Stimulated activated CD4-positive, alpha-beta T cell treated with anti-CD3 and anti-CD28 coated beads, Interleukin-15, amount 100 ng/mL, for 1 hour (primary cell): ENCODE measurements at places on chromosomes 5 and 9.
A peak's percentile ranks its signal among the peaks of the same experiment; 100 is the strongest.

- DNase-seq: no peak
Observed at GRCh38 chr5:147559749-147560148, 49.9 kb upstream of the DPYSL3 start.

DNA sequence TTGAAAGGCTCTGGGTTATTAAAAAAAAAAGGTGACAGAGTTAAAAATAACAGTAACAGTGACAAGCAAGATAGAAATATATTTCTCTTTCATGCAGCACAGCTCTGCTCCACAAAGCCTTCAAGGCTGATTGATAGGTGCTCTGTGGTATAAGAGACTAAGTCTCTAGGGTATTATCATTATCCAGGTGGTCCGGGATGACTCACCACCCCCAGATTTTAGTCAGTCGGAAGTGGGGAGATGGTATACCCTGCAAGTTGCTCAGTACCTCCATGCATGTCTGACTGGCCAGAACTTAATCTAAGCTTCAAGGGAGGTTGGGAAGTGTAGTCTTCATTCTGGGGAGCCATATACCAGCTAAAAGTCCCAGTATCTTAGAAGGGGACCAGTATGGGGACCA lies 76.1 kb downstream of the SLC1A3 start:
- no peak for DNase-seq

- DNase-seq: no peak
Observed at GRCh38 chr5:159051421-159052282, 48.1 kb downstream of the EBF1 start.

GRCh38 chr9:107976767-107977166 lies 487.2 kb upstream of the KLF4 start:
- DNase-seq: no peak

GRCh38 chr9:26945591-26945990 lies 1.5 kb downstream of the PLAA start:
- DNase-seq: no peak

DNA sequence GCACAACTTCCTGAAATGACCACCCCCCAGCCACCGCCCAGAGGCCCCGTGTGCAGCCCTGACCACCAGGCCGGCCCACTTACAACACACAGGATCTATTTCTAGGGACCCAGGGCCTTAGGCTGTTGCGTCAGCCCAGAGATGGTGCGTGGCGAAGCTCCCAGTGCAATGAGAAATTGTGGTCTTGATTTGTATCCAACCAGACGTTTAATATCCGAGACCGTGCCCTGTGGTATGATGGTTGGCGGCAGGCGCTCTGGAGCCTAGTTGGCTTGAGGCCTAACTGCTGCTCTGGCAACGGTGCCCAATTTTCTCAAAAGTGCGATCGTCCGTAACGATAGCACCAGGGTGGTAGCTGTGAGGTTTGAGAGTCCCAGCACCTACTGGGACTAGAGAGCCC lies 32.6 kb upstream of the SLC6A19 start:
- DNase-seq: no peak

- no peak for DNase-seq
Observed at GRCh38 chr5:33507426-33507825, 66.7 kb downstream of the TARS1 start.

DNA sequence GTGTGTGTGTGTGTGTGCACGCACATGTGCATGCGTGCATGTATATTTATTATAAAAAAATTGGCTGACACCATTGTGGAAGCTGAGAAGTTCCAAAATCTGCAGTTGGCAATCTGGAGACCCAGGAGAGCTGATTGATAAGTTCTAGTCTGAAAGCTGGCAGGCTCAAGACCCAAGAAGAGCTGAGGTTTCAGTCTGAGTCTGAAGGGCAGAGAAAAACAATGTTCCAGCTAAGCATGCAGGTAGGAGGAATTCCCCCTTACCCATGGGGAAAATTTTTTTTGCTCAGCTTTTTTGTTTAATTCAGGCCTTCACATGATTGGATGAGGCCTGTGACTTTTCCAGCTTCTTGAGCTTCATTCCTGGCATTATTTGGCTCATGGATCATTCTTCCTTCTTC lies 31.2 kb upstream of the ACTBL2 start:
- no peak for DNase-seq

- DNase-seq: no peak
Observed at GRCh38 chr9:18124760-18125159, 349.2 kb upstream of the ADAMTSL1 start.

- DNase-seq: no peak
Observed at GRCh38 chr5:152246401-152246800, 158.7 kb downstream of the NMUR2 start.

DNA sequence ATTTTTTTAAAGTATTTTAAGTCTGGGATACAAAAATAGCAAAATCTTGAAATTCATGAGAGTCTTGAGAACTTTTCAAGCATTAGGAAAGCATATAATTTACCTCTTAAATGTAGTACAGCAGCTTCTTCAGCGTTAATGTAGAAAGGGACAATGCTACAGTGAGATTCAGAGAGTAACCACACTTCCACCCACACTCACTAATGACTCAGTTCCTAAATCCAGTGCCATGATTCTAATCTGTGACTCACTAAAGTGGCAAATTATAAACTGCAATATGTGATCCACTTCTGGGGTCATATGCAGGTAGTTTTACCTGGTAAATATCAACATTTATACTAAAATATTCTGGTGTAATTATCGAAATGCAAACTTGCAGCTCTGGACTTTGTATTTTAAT lies 434.5 kb upstream of the TUSC1 start:
- DNase-seq: no peak

DNA sequence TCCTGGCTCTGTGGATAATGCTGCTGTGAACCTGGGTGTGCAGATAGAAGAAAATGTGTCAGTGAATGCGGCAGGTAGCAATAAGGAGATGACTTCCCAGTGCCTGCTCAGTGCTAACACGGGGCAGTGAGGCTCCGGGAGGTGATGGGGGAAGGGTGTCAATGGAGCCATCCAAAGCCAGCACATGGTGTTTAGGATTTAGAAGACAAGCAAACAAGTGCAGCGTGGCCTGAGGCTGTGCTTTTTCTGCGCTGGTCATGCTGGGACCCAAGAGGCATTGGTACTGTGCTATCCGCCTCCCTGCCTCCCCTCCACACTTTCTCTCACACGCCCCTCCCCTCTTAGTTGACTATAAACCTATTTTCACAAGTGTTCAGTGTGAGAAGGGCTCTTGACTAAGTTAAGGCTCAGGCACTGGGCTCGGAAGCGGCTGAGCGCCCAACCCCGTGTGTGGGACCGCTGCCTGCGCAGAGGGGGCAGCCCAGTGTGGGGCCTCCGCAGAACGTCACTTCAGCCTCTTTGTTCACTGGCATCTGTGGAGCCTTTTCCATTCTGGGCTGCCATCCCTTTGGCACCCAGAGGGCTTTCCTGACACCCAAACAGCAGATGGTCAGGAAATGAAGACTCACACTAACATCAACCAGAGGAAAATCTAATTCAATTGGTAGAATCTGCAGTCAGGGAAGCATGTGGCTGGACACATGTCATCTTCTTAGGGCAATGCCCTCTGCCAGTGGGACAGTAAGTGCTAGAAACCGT lies 21.8 kb upstream of the NINJ1 start:
- DNase-seq: no peak

- DNase-seq: no peak
Observed at GRCh38 chr5:9437741-9438240, 108.1 kb downstream of the SEMA5A start.

GRCh38 chr5:33476992-33477391 lies 36.2 kb downstream of the TARS1 start:
- DNase-seq: no peak

DNA sequence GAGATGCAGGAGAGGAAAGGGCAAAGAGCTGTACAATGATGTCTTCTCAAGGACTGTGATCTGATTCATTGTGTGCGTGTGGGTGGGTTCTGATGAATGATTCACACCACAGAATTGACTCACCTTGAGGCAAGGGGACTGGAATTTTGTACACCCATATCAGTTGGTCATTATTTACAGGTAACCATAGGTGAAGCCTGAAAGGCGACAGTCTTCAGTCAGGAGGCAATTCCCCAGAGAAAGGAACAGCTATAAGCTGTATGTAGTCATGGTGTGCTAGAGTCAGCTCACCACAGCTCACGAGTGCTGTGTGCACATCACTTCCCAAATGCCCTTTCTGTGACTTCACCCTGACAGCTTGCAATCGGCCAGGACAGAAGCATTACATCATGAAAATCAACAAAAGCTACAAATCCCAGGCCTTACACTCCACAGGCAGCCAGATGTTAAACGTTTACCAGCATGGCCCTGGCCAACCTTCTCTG lies 87.6 kb upstream of the RPS23 start:
- no peak for DNase-seq

- DNase-seq: no peak
Observed at GRCh38 chr5:664343-664993, 28.7 kb downstream of the TPPP start.

DNA sequence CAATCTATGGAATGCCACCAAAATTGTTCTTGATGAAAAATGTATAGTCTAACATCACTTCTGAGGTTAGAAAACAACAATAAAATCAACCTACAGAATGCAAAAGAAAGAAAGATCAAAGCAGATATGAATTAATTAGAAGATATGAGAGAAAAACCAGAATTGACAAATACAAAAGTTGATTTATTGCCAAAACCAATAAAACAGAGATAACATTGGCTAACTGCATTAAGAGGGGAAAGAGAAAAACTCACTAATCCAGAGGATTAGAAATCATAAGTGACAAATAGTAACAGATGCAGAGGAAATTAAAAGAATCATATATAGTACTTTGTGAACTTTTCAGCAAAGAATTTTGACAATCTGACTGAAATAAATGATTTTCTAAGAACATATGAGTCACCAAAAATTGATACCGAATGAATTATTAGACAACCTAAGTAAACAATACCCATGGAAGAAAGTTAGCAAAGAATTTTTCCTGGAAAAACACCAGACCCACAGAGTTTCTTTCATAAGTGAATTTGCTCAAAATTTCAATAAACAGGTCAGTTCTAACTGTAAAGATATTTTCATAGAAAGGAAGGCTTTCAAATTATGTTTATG lies 167.7 kb downstream of the AOPEP start:
- DNase-seq: no peak

- no peak for DNase-seq
Observed at GRCh38 chr5:168975331-168975730, 325.6 kb downstream of the SLIT3 start.

DNA sequence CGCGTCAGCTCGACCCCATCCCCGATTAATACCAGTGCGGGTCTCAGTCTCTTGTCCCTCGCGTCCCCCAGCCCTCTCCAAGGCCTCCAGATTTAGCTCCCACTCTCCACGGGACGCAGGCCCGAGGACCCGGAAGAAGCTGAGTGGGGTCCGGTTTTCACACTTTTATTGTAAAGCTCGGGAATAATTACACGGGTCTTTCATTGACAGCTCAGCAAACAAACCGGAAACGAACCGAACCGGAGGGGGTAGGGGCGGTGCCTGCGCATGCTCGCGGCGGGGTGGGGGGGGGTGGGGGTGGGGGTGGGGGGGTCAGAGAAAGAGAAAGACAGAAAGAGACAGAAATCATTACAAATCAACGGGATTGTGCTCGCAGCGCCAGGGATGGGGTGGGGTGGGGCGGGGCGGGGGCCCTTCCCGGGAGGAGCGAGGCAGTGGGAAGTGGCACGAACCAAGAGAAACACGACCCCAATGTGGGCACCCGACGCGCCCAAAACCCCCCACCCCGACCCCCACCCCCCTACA lies 27.9 kb downstream of the PCDH1 start:
- peak; percentile 14 for DNase-seq

GRCh38 chr9:86445671-86446070 lies 91.5 kb upstream of the TUT7 start:
- DNase-seq: no peak

GRCh38 chr5:4480528-4481349 lies 659.4 kb upstream of the ADAMTS16 start:
- DNase-seq: no peak

GRCh38 chr9:90343366-90343765 lies 299.3 kb downstream of the DIRAS2 start:
- no peak for DNase-seq

DNA sequence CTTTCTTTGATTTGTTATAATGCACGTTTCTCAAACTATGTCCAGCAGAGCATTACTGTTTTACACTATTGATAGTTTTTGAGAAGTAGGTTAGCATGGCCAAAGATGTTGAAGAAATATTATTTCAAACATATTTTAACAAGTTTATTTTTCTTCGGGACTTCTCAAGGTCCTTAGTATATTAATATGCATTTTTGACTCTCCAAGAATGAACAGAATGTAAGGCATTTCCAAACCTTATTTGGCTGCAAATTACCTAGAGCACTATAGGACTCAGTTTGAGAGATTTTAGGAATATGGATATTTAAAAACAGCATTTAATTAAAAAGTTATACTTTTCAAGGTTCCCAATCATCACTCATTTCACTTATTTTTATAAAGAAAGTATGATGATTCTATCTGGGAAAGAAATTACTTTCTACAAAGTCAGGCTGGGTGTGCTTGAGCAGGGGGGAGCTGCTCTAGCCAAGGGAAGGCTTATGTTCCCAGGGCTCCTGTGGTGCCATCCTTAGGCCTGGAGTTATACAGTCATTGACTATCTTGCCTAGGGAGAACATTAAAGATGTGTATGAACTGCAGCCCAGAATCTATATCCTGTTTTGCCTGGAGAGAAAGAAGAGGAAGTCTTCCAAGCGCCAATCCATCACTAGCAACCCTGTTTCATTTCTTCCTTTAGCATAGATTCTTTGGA lies 27.6 kb upstream of the NREP start:
- no peak for DNase-seq

DNA sequence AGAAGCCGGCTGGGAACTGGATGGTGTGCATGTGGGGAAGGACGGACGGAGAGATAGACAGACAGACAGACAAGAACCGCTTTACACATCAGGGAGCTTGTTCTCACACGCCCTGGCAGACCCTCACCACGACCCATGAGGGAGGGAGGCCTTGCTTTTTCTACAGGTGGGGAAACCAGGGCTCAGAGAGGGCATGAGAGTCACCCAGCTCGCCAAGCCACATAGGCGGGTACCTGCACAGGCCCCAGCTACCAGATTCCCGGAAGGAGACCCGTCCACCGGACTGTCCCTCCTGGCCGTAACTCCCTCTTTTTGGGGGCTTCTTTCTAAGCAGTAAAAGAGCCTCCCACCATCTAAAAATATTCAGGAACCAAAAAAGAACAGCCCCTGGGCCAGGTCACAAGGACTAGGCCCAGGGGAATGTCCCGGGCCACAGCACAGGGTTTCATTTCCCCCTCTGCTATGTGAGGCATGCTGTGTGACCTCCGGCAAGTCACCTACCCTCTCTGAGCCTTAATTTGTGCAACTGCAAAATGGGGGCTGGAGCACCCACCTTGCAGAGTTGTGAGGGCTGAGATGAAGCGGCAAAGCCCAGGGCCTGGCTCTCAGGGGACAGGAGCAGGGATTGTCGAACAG lies 84.4 kb upstream of the SARDH start:
- no peak for DNase-seq

- no peak for DNase-seq
Observed at GRCh38 chr5:138711087-138711486, 42.1 kb upstream of the CTNNA1 start.
